Large intestine (tissue), 12 donors: ENCODE measurements at places on chromosomes 7 and 10. TPM values are rescaled to one million over a fixed set of nuclear protein-coding genes. Genes with fewer than 3 reads are reported as not detected.

BAIAP2L1 gene
- polyA plus RNA-seq, result 30.3 TPM

ASZ1 gene
- polyA plus RNA-seq, result not detected

MLXIPL gene
- polyA plus RNA-seq, result 195 TPM

CASTOR2 gene
- polyA plus RNA-seq, result 4.5 TPM

OR2A7 gene
- polyA plus RNA-seq, result 16.7 TPM

CDNF gene
- 3.2 TPM for polyA plus RNA-seq

FXYD4 gene
- polyA plus RNA-seq, result not detected
